ENCODE measurements at places on chromosomes 2 and 18.

- DNase-seq, result no peak
Measured at GRCh38 chr2:20702563-20702962, 35.6 kb downstream of the GDF7 start.

DNA sequence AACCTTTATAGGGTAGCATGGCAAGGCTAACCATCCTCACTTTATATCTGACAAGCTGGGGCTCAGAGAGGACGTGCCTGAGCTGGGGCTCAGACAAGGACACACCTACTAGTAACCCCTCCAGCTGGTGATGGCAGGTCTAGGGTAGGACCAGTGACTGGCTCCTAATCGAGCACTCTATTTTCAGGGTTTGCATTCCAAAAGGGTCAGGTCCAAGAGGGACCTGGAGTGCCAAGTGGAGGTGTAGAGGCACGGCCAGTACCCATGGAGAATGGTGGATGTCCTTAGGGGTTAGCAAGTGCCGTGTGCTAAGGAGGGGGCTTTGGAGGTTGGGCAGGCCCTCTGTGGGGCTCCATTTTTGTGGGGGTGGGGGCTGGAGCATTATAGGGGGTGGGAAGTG is 1.2 kb upstream of the DES start:
- DNase-seq, result no peak

GRCh38 chr2:38666556-38666910 is 619 bp downstream of the GALM start:
- DNase-seq, result no peak

DNA sequence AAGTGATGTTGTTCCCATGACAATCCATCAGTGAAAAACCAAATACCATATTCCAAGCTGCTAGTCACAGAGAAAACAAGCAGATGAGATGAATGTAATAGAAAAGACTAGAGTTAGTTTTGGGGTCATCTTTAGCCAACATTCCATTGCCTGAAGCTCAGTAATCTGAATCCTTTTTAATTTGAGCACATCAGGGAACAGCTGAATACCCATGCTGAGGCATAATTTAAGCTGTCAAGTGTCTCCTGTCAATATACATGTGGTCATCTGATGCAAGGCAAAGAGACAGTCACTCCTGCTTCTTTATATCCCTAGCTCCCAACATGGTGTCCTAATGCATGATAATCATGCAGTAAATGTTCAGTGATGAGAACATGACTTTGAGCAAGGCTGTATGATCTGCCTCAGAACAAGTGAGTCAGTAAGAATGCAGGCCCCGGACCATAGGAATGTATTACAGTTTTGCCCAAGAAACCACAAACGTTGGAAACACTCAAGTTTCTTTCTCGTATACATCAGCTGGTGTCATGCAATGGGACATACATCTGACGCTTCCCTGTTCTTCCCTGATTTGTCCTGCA is 48.0 kb downstream of the CDK15 start:
- DNase-seq, result no peak

- DNase-seq, result no peak
Measured at GRCh38 chr2:86368161-86368824, 30.9 kb upstream of the REEP1 start.

DNA sequence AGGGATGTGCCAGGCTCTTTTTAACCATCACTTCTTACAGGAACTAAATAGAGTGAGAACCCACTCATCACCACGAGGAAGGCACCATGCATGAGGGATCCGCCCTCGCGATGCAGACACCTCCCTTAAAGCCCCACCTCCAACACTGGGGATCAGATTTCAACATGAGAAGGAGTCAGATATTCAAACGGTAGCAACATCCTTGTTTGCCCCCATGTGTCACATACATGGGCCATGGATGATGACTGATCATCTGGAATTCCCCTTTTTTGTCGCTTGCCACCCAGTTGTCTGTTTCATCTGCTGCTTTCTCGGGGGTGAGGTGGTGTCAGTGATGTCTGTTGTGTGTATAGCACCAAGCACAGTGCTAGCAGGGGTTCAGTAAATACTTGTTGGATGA is 57.9 kb downstream of the NCK2 start:
- DNase-seq, result no peak

DNA sequence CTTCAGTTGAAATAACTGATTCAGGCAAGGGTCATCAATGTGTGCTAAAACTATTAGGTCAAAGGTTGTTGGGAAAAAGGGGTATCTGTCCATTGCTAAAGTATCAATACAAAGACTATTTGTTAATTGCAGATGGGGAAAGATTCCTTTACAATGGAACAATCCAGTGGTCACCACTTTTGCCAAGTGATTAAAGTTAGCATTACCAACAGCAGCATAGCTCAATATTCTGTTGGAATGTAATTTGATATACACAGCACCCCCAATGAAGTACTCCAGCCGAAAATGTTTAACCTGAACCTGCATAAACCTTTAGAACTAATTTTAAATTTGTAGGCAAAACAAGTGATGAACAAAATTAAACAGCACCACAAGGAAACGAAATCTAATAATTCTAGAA is 191.0 kb downstream of the TCF4 start:
- DNase-seq, result no peak

DNA sequence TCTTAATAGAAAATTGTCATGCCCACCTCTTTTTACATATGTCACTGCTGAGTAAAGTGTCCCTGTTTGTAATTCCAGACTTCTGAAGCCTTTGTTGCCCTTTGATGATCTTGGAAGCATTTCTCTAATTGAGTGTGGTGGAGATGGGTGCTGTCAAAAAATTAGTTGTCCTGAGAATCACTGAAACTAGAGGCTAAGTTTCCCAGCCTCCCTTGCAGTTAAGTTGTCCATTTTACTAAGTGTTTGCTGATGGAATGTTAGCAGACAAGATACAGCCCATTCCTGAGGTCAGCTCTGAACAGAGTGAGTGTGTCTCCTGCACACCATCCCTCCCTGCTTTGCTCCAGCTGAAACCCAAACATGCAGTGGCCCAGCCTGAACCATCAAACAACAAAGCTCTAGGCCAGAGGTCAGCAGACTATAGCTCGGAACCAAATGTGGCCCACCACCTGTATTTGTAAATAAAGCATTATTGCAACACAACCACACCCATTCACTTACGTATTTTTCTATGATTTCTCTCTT is 28.1 kb upstream of the TMEM177 start:
- DNase-seq, result no peak

DNA sequence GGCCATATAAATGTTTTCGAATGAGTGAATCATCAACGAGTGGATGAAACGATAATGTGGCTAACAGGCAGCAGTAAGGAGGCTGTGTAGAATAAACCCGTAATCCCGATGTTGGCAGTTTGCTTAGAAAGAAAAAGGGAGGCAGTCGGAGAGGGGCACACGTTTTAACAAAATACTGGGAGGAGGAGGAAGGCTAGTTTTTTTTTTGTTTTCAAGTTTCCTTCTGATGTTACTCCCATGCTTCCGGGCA is 476 bp upstream of the MSH2 start:
- DNase-seq, result no peak

GRCh38 chr2:55416786-55417568 is 2.7 kb downstream of the CCDC88A start:
- no peak for DNase-seq

GRCh38 chr2:209917154-209917771 is 85.2 kb upstream of the RPE start:
- no peak for DNase-seq

DNA sequence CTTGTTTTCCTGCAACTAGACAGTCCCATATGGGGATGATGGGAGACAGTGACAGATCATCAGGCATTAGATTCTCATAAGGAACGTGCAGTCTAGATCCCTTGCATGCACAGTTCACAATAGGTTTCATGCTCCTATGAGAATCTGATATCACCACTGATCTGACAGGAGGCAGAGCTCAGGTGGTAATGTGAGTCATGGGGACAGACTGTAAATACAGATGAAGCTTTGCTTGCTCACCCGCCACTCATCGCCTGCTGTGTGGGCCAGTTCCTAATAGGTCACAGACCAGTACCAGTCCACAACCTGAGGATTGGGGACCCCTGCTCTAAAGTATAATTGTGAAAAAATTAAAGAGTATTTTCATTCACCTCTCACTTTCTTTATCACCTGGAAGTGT is 23.6 kb upstream of the RAB1A start:
- no peak for DNase-seq

DNA sequence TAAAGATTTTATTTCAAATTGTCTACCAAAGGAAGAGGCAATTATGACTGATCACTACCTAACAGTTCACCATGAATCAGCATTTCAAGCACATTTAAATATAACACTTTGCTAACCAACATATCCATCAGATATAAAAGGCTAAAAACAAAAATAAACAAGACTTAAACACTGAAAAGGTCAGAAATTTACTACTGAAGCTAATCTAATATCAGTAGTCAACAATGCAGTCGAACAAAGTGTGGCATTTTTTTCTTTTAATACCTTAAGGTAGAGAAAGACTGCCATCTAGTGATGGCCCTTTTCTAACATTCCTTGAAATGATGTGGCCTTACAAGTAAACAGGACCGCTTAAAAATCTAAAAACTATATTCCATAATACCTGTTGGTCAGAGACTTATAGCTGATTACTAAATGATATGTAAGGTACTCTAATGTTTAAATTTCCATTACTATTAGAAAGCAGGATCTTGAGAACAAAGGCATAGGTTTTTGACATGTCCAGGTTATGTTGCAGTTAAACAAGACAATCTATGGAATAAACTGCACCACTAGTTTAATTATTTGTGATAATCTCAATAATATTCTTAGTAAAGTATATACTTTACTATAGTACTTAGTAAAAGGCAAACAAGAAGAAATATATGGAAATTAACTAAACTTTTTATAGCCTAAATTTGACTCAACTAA is 80.0 kb downstream of the EXOC6B start:
- no peak for DNase-seq

GRCh38 chr18:3458952-3459853 is 9.2 kb downstream of the TGIF1 start:
- DNase-seq, result no peak

- no peak for DNase-seq
Measured at GRCh38 chr18:76756531-76757253, 65.7 kb upstream of the ZNF236 start.

DNA sequence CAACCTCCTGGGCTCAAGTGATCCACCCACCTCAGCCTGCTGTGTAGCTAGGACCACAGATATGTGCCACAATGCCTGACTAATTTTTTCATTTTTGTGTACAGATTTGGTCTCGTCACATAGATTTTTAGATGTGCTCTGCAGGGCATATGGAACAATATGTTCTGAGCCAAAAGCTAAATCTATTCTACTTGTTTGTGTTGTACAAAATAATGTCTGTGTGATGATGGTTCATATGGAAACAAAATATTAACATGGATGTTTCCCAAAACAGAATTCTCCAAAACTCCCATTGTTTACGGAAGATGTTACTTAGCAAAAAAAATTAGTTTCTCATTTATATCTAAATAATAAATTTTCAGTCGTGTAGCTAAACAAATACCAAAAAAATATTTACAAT is 12.6 kb upstream of the KLHL23 start:
- no peak for DNase-seq

DNA sequence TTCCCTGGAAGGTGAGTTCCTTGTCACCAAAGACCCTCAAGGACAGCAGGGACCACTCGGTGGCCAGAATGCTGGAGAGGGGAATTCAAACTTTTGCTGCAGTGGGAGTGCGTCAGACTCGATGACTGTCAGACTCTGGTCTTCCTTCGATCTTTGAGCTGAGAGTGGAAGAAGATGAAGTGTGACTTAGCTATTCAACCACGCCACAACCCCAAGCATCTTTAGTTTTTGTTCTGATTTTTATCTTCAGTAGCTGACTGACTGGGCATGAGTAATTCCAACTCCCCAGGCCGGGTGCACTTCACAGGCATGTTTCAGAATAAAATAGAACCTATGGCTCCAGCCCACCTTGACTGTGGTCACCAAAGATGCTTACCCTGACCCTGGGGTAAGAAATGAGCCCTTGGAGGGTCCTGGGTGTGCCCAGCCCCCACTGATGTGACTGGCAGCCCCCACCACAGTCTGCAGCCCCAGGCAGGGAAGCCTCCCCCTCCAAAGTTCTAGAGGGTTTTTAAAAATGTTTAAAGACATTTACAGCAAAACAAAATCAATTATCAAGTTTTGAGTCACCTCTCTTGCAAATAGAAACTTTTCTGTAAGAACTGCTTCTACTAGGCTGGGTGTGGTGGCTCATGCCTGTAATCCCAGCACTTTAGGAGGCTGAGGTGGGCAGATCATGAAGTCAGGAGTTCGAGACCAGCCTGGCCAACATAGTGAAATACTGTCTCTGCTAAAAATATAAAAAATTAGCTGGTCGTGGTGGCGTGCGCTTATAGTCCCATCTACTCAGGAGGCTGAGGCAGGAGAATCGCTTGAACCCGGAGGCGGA is 24.9 kb upstream of the YWHAQ start:
- DNase-seq, result no peak

- no peak for DNase-seq
Measured at GRCh38 chr18:79457239-79457638, 61.5 kb downstream of the NFATC1 start.

- no peak for DNase-seq
Measured at GRCh38 chr2:208049441-208049840, 24.1 kb upstream of the PLEKHM3 start.

GRCh38 chr2:137316075-137316474 is 550.7 kb downstream of the THSD7B start:
- DNase-seq, result no peak

Measured in right lobe of liver (tissue), 6 donors.